Renal cortex interstitium (tissue), 15 donors: ENCODE measurements at places on chromosomes 5 and 9. TPM values are rescaled to one million over a fixed set of nuclear protein-coding genes. Genes with fewer than 3 reads are reported as not detected.

C9orf50 gene
- polyA plus RNA-seq: 0.69 TPM

ADAM19 gene
- polyA plus RNA-seq: 8.7 TPM

TEX10 gene
- 40.3 TPM for polyA plus RNA-seq

ADGRD2 gene
- polyA plus RNA-seq: 0.17 TPM

LCN2 gene
- polyA plus RNA-seq: 1.2 TPM

ADAMTSL2 gene
- polyA plus RNA-seq: 1.4 TPM

PCDHA8 gene
- 0.09 TPM for polyA plus RNA-seq

ABITRAM gene
- 35.5 TPM for polyA plus RNA-seq

F2RL1 gene
- 41.8 TPM for polyA plus RNA-seq

NOXA1 gene
- polyA plus RNA-seq: 6.0 TPM

ST8SIA4 gene
- polyA plus RNA-seq: 5.1 TPM

PCDHA12 gene
- 0.11 TPM for polyA plus RNA-seq

PTPRD gene
- 130 TPM for polyA plus RNA-seq

IFT74 gene
- 47.1 TPM for polyA plus RNA-seq
